Suppressor macrophage (primary cell): ENCODE measurements at places on chromosomes 3 and 15.

DNA sequence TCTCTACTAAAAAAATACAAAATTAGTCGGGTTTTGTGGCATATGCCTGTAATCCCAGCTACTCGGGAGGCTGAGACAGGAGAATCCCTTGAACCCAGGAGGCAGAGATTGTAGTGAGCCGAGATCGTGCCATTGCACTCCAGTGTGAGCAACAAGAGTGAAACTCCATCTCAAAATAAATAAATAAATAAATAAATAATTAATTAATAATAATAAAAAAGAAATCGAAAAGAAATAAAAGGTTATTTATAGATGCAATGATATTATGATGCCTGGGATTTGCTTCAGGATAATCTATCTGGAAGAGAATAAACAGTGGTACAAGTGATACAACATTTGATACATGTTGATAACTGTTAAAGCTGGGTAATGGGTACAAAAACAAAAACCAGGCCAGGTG is 58.6 kb downstream of the SOX2 start:
- no peak for DNase-seq

- DNase-seq = peak; percentile 79
These were observed 4.7 kb upstream of the FEM1B start for GRCh38 chr15:68272721-68273271.

DNA sequence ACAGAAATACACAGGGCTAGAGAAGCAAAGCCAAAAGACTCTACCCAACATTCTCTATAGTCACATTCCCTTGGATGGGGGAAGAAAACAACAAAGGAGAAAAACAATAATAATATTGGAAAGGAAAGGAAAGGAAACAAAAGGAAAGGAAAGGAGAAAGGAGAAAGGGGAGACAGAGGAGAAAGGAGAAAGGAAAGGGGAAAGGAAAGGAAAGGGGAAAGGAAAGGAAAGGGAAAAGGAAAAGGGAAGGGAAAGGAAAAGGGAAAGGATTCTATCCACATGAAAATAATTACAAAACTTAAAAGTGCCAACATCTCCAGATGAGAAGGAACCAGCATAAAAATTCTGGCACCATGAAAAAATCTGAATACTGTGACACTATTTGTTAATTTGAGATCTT is 54.1 kb upstream of the MNS1 start:
- no peak for DNase-seq

- DNase-seq = no peak
These were observed 60.4 kb downstream of the CACNA2D2 start for GRCh38 chr3:50442945-50443579.

DNA sequence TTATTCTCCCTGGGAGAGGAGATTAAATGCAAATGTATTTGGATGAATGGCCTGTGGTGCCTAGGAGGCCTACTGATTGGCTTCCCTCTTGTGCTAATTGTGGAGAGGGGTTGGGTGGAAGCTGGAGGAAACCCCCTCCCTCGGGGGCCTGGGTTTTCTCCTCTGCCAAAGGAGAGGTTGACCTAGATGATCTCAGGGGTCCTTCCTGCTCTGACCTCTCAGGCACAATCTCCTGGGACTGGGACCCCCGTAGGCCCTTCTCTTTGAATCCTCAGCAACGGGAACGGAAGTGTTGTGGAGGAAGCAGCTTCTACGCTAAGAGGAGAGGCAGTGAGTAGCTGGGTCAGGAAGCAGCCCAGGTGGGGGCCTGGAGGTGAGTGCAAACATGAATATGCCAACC is 40.5 kb upstream of the MAGEF1 start:
- DNase-seq = no peak

GRCh38 chr3:177263615-177264368 is 66.5 kb upstream of the TBL1XR1 start:
- DNase-seq = no peak

DNA sequence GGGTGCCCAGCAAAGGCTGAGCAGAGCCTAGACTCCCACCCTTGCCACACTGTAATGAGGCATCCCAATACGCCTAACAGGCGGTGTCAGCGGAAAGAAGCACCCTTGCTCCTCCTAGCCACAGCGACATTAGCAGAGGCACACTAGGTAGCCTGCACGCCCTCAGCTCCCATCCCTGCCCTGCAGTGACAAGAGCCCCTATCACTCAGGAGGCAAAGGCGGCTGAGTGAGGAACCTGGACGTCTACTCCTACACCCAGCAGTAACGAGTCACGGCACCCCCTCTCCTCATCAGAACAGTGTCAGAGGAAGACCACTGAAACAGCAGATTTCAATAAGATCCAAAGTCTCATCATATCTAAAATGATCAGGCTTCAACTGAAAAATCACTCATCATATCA is 12.0 kb upstream of the MAP6D1 start:
- no peak for DNase-seq

GRCh38 chr3:195884691-195885035 is 23.7 kb downstream of the TNK2 start:
- DNase-seq = no peak
